ENCODE measurements at places on chromosomes 4 and X. TPM values are rescaled to one million over a fixed set of nuclear protein-coding genes. Genes with fewer than 3 reads are reported as not detected.

The HERC5 gene
- polyA plus RNA-seq = 1.1 TPM

The PDS5A gene
- polyA plus RNA-seq = 19.2 TPM

The TXK gene
- polyA plus RNA-seq = 0.93 TPM

The NLGN3 gene
- 8.1 TPM for polyA plus RNA-seq

The ATRX gene
- 76.0 TPM for polyA plus RNA-seq

The CLDN22 gene
- polyA plus RNA-seq = not detected

Data from cardiac muscle cell (in vitro differentiated cells and primary cell).